ENCODE measurements at places on chromosomes 16 and 17.

GRCh38 chr16:1028524-1029258, 43.9 kb upstream of the SSTR5 start:
- DNase-seq = no peak

DNA sequence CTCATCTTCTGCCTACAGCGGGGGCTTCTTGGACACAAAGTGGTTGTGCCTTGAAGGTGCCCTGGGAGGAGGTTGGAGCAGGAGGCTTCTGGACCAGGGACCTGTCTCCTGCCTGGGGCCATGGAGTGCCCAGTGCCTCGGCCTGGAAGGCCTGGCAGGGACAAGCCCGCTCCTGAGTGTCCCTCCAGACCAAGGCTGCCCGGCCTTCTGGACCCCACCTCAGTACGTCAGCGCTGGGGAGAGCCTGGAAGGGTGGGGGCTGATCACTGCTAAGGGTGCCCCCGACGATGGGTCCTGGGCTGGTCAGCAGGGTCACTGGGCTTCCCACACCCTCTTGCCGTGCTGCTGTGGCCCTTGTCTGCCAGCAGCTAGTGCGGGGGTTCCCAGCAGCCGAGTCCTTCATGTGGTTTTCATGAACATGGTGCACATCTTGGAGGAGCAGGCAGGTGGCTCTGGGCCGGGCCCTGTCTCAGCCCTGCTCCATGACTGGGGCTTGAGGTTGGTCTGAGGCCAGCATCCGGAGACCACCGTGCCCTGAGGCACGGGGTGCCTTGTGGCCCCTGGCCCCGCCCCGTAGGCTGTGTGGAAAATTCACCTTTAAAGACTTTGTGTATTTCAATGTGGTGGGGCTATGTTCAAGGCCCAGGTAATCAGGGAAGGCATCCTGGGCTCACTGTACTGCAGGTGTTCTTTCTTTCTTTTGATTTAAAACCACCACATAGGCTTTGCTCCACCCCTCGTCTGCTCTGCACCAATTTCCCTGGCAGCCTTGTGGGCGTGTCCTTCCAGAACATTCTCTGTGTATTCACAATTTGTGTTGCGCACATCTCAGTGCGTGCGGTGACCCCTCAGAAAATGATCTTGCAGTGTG, 22.4 kb downstream of the MGRN1 start:
- no peak for DNase-seq

- DNase-seq = no peak
Observed at GRCh38 chr16:24984903-24985675, 30.1 kb downstream of the ARHGAP17 start.

GRCh38 chr16:48538746-48539484, 71.1 kb downstream of the N4BP1 start:
- DNase-seq = no peak

- no peak for DNase-seq
Observed at GRCh38 chr16:20441191-20441590, 10.1 kb upstream of the ACSM2A start.

DNA sequence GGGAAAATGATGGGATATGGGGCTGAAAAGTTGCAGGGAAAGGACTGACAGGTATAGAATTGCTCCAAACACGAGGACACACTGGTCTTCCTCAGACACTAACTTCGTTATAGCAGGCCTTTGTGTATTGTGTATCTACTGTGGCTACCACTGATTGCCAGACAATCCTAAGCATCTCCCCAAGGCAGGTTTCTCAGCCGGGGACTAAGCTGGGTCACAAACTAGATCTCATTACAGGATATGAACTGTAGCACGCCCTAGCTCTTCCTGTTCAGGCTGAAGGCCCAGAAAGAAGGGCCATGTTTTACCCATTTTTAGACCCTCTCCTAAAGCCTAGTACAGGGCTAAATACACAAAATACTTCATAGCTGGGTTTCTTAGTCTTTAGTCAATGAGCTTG, 5.1 kb upstream of the RANGRF start:
- no peak for DNase-seq

DNA sequence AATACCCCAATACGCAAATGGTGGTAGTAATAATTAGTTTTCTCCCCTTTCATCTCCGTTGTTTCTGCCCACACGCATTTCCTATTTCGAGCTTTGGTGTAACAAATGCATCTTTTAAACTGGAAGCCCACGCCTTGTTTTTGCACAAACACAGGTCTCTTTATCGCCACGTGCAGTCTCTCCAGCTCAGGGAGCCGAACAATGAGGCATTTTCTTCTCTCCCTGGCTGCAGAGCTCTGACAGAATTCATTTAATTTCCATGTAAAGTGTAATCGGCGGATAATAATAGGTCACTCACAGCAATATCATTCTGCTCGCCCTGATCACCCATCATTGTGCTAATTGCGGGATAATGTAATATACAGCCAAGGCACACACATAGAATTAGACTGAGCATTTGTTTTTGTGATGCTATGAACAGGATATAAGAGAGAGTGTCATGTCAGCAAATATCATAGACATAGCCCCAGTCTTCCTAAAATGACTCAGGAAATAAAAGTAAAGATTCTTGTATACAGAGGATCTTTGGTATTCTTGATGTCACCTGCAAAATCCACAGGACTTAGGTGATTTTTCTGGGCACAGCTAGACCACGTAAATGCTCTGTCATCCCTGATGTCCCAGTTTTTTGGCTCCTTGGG, 452.6 kb upstream of the CDH11 start:
- no peak for DNase-seq

DNA sequence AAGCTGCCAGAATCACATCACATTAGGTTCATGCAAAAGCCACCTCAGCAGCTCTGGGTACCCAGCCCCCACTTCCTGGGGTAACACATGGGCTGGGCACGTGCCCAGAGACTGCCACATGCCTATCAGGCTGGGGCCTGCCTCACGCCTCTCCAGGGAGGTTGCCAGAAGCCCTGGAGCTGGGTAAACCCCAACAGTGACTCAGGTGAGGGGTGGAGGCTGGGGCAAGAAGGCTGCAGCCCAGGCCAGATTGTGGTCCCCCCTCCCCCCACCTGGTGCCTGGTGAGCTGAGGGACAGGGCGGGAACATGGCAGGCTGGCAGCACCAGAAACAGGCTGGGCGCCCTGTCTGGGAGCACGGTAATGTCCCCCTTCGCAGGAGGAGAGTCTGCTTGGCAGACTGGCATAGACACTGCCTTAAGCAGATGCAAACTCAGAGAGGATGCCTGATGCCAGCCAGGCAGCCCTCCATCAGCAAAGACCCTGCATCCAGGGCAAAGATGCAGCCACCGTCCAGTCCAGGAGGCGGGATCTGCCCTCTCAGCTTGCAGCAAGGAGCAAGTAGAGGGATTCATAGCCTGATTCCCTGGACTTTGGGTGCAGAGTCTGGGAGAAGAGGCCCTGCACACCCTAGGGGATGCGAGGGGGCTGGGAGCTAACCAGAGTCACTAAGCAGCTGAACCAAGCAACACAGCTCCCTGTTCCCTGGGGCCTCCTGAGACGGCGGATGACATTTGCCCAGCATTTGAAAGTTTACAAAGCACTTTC, 28.8 kb downstream of the NGFR start:
- DNase-seq = no peak

GRCh38 chr16:63684149-63685101, 1437.4 kb downstream of the CDH11 start:
- DNase-seq = no peak

DNA sequence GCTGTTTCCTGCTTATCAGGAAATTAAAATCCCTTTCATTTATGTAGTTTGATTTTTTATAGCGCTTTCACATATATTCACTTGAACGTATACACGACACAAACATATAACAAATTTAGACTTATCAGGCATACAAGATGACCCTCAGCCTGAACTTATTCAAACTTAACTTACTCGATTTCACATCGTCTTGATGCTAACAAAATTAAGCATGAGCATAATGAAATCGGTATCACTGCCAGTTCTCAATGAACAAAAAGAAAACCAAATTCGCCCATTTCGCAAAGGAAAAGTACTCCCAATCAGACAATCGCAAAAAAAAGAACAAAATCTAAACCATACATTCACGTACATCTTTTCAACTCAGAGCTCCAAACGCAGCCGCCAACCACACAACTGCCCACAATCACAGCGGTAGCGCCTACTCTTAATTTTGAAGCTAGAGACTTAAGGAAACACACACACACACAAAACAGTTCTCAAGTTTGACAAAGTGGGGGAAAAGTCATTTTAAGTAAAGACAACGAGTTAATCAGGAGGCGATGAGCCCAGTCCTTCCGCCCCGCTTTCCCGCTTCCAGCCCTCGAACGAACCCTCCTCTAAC, 1.1 kb downstream of the GJC1 start:
- no peak for DNase-seq

GRCh38 chr17:80649672-80650330, 105.2 kb downstream of the RPTOR start:
- no peak for DNase-seq

DNA sequence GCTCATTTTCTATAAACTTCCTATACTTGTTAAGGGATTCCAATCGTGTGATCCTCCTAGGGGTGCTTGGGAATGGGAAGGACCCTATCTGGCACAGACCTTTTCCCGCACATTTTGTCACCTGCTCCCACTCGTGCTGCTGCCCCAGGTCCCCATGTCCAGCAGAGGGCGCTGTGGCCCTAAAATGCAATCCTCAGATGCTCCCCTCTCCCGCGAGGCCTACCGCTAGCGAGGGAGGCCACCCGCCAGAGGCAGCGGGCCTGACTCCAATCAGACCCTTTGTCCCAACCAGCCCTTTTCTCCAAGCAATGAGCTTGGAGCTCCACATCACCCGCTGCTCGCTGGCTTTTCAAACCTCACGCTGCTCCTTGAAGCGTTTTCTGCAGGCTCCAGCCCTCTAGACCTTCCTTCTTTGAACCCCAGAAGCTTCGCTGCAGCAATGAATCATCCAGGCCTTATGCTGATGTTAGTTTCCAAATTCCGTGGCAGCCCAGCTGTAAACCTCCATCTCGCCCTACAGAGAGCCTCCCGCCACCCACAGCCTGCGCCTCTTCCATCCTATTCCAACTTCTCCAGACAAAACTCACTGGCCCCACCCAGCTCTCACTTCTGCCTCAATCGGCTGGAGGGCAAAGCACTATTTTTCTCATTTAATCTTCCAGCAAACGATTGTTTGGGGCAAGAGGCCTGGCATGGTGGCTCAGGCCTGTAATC, 23.6 kb upstream of the FZD2 start:
- DNase-seq = no peak
